Suprapubic skin (tissue), 4 donors: ENCODE measurements at places on chromosomes 11 and 22.

DNA sequence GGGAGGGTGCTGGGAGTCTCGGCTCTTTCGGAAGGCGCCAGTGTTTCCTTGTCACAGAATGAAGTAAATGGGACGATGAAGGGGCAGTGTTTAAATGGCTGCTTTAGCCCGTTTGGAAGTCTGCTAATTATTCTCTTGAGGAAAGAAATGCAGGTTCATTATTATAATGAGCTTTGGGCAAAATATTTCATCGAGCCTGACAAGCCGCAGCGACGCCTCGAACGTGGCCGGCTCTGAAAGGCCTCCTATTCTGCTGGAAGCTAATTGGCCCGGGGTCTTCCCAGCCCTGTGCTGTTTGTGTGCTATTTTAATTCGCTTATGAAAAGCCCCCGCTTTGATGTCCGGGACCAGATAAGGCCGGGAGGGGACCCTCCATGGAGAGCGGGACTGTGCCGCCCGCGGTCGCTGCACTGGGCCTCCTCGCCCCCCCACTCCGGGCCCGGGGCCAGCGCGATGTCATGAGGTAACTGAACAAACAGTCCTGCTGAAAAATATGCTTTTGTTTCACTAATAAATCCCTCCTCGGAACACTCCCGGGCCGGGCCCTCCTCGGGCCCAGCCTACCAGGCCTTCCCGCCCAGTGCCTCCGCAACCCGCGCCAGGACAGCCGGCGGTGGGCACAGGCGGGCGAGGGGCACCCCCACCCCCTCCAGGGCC, 78.4 kb downstream of the CDKN1C start:
- no peaks in the 10 kb centered on the region for H3K36me3 ChIP-seq
- DNase-seq: peak; percentile 84
- peak overlapping the region; percentile 10 for H3K4me3 ChIP-seq
- peaks cover 5% of the 10 kb centered on the region for H3K27me3 ChIP-seq
- H3K27ac ChIP-seq: no peak overlapping the region

- DNase-seq: no peak
- no peaks in the 10 kb centered on the region for H3K36me3 ChIP-seq
- no peak overlapping the region for H3K4me3 ChIP-seq
- H3K27me3 ChIP-seq: no peaks in the 10 kb centered on the region
- peaks cover 20% of the 10 kb centered on the region for H3K4me1 ChIP-seq
These were observed 86.5 kb downstream of the MICAL2 start for GRCh38 chr11:12196872-12197271.

DNA sequence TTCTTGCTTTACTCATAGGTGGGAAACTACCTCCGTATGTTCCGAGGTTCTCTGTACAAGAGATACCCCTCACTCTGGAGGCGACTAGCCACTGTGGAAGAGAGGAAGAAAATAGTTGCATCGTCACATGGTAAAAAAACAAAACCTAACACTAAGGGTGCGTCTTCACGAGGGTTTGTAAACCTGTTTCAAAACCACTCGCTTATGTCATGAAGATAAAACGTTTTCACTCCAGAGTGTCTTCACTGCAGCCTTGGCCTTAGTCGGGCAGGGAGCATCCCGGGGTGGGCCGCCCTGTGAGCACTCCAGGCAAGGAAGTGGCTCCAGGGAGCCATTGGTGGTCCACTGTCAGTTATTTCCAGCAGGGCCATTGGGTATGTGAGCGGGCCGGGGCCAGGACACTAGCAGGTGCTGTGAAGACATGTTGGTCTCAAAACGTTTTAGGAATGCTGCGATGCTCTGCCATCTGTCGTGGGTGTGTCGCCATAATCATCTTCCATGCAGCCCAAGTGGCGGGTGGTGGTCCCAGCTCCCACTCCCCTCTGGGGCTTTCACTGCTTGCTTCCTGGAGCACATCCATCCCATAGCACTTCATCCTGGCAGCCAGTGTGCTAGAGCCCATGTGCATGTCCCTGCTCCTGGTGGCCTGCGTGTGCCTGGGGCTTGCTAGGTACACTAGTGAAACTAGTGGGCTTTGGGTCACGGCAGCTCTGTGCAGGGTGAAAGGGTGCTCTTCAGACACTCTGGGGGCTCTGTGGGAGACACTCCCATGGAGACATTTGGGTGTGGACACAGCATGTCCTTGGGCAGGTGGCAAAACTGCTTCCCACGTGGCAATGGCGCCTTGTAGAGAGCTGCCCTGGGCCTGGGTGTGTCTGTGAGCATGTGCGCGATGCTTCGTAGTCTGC, 5.2 kb downstream of the SMARCB1 start:
- H3K4me1 ChIP-seq: peaks cover 52% of the 10 kb centered on the region
- H3K36me3 ChIP-seq: peaks cover 50% of the 10 kb centered on the region
- no peak for DNase-seq

DNA sequence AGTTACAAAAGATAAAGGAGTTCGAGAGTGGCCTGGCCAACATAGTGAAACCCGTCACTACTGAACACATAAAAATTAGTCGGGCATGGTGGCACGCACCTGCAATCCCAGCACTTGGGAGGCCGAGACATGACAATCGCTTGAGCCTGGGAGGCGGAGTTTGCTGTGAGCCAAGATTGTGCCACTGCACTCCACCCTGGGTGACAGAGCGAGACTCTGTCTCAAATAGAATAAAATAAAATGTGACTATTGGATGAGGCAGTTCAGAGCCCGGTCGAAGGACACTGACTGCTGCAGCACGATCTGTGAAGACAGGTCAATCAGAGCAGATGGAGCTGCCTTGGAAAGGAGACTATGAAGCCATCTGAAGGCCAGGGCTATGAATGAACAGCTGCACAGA, 37.7 kb upstream of the ANO1 start:
- no peaks in the 10 kb centered on the region for H3K36me3 ChIP-seq
- no peak overlapping the region for H3K27ac ChIP-seq
- peak; percentile 69 for DNase-seq
- H3K27me3 ChIP-seq: peaks cover 3% of the 10 kb centered on the region
